ENCODE measurements at places on chromosomes 11 and 22.

DNA sequence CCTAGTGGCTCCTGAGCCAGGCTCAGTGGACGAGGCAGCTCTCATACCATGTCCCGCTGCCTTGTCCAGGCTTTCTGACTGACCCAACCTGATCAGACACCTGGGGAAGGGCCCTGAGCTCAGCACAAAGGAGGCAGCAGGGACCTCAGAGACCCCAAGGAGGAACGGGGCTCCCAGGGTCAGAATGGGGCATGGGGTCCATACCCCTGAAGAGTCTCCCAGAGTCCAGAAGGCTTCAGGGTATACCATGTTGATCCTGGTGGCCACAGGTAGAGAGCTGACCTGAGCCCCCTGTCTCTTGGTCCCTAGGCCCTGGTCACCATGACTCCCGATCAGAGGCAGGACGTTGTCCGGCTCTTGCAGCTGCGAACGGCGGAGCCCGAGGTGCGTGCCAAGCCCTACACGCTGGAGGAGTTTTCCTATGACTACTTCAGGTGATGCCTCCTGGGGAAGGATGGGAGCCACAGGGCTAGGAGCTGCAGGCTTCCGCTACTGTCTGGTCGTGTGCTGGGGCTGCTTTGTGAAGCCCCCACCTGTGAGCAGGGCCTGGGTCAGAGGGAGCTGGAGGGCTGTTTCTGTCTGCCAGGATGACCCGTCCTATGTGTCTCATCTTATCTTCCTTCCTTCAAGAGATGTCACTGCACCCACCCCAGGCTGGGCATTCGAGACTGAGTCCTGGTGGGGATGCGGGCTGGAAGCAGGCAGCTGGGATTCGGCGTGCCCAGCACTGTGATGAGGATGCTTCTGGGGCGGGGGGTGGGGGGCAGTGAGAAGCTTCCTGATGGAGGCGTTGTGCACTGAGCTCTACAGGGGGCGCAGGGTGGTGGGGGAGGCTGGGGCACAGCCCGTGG lies 74.2 kb downstream of the MYO7A start:
- H3K27ac ChIP-seq, result no peak overlapping the region
- no peaks in the 10 kb centered on the region for H3K36me3 ChIP-seq
- H3K4me1 ChIP-seq, result no peaks in the 10 kb centered on the region
- DNase-seq, result no peak

GRCh38 chr11:26762089-26762488 lies 40.2 kb upstream of the SLC5A12 start:
- H3K36me3 ChIP-seq, result no peaks in the 10 kb centered on the region
- H3K27ac ChIP-seq, result no peak overlapping the region
- no peaks in the 10 kb centered on the region for H3K4me1 ChIP-seq

- peaks cover 4% of the 10 kb centered on the region for H3K4me1 ChIP-seq
- H3K27ac ChIP-seq, result no peak overlapping the region
- H3K27me3 ChIP-seq, result no peaks in the 10 kb centered on the region
- H3K4me3 ChIP-seq, result no peak overlapping the region
Observed at GRCh38 chr11:119791701-119792151, 62.7 kb upstream of the NECTIN1 start.

DNA sequence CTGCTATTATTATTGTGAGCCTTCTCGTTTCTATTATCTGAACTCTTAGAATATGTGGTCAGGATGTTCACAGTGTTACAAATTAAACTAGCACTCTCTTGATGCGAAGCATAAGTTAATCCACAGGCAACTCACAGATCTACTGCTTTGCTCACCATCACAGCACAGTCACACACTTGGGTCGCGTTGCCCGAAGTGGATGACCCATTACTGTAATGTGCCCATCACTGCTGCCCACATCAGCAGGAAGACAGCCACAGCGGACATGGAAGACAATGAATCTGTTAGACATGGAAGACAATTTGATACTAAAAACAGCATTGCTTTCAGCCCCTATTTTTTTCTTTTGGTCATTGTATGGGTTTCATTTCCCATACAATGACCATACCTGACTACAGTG lies 216.4 kb upstream of the B3GAT1 start:
- H3K4me3 ChIP-seq, result no peak overlapping the region
- no peak for DNase-seq
- H3K4me1 ChIP-seq, result no peaks in the 10 kb centered on the region
- H3K27me3 ChIP-seq, result no peaks in the 10 kb centered on the region
- no peaks in the 10 kb centered on the region for H3K36me3 ChIP-seq
- H3K27ac ChIP-seq, result no peak overlapping the region

GRCh38 chr11:66077927-66078326 lies 7.9 kb downstream of the PACS1 start:
- H3K27ac ChIP-seq, result no peak overlapping the region
- H3K4me3 ChIP-seq, result no peak overlapping the region
- no peaks in the 10 kb centered on the region for H3K27me3 ChIP-seq
- no peak for DNase-seq
